ENCODE measurements at places on chromosomes 5 and 9.
A peak's percentile ranks its signal among the peaks of the same experiment; 100 is the strongest.

DNA sequence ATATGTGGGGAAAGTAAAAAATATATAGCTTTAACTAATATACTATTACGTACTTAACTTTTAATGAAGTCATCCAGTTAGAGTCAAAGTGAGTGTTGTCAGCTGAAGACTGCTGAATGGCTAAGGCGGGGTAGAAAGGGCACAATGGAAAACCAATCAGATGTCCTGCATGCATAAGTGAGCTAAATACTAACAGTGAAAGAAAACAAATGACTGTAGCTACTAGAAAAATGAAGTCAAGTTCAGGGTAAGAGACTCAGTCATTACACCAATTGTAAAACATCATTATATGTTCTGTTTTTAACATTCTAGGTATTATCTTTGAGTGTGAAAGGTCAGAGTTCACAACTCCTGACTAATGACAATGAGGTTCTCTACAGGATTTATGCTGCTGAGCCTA lies 295.2 kb downstream of the ADGRV1 start:
- DNase-seq, result no peak

- DNase-seq, result no peak
These were observed 10.2 kb downstream of the SLC6A18 start for GRCh38 chr5:1235379-1235778.

DNA sequence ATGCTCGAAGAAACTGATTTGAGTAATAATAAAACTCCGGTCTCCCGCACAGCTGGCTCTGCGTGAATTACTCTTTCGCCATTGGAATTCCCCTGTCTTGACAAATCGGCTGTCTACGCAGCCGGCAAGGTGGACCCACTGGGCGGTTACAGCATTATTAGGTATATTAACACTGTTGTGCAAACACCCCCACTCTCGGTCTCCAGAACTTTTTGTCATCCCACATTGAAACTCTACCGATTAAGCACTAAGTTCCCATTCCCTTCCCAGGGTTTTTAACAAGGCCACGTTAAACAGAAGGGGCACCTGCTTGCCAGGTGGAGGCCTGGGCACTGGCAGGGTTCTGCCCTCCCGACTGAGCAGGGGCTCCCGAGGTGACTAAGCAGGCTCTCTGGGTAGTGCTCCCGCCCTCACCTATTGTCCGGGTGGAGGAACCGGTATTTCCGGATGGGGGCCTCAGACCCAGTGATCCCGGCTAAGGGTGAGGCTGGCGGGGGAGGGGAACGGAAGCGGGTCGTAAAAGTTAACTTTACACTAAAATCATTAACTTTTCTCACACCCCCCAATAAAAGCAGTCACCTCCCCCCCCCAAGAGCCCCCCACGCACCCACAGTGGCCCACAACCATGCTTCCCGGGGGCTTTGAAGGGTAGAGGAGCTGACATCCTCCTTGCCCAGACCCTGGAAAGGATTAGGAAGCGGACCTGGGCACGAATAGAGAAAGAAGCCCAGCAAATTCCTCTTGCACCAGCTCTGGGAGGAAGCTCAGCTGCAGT lies 53.5 kb upstream of the TJP2 start:
- no peak for DNase-seq

- no peak for DNase-seq
These were observed 64.9 kb upstream of the SHC3 start for GRCh38 chr9:89243296-89244061.

GRCh38 chr5:169083394-169084018 lies 217.4 kb downstream of the SLIT3 start:
- no peak for DNase-seq

DNA sequence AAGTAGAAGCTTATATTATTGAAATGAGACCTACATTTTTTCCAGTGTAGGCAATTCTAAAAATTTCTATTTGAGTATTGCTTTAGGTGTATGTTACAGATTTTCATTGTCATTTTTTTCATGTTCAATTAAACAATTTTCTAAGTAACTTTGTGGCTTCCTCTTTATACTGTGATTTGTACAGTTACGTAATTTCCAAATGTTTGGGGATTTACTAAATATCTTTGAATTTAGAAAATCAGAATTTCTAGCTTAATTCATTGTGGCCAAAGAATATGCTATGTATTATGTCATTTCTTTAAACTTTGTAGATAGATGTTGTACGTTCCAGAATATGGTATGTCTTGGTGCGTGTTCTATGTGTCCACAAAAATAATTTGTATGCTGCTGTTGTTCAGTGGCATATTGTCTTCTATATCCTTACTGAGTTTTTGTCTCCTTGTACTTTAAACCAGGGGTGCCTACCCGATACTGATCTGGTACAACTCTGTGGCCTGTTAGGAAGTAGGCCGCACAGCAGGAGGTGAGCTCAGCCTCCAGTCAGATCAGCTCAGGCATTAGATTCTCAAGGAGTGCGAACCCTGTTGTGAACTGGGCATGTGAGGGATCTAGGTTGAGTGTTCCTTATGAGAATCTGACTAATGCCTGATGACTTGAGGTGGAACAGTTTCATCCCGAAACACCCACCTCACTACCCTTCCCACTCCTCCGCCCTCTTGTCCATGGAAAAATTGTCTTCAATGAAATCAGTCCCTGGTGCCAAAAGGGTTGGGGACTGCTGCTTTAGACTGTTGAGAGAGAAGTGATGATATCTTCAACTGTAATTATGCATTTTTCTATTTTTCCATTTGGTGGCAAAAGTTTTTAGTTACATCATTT lies 63.5 kb downstream of the UBE2R2 start:
- DNase-seq, result no peak

GRCh38 chr9:129202613-129203555 lies 24.8 kb upstream of the IER5L start:
- peak; percentile 90 for DNase-seq

DNA sequence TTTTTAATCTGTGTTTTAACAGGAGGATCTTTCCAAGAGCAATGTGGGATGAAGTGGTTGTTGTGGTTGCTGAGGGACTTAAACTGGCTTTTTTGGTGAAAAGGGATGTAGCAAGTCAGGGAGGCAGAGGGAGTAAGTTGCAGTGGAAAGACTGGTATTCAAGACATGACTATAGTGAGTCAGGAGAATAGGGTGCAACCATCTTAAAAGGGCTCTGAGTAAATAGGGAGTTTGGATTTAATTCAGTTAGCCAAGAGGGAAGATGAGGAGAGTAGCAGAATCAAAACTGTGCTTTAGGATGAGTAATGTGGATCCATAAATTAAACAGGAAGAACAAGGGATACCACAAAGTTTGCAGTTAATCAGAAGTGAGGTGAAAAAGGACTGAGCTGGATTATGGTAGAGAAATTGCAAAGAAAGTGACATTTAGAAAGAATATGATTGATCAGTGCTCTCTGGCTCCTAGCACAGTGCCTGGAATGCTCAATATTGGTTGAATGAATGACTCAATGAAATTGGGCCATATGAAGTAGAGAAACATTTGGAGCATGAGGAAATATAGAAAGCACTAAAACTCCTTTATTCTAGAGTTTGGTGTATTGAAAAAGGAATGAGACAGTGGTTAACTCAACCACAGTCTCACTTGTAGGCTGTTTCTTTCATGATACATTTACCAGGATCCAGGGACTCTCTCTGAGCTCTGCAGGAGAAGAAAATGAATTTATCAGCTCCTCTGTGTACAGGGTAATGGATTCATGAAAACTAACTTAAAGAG lies 5.1 kb downstream of the POLR3G start:
- DNase-seq, result no peak

GRCh38 chr9:69579032-69579758 lies 93.0 kb downstream of the APBA1 start:
- DNase-seq, result no peak

DNA sequence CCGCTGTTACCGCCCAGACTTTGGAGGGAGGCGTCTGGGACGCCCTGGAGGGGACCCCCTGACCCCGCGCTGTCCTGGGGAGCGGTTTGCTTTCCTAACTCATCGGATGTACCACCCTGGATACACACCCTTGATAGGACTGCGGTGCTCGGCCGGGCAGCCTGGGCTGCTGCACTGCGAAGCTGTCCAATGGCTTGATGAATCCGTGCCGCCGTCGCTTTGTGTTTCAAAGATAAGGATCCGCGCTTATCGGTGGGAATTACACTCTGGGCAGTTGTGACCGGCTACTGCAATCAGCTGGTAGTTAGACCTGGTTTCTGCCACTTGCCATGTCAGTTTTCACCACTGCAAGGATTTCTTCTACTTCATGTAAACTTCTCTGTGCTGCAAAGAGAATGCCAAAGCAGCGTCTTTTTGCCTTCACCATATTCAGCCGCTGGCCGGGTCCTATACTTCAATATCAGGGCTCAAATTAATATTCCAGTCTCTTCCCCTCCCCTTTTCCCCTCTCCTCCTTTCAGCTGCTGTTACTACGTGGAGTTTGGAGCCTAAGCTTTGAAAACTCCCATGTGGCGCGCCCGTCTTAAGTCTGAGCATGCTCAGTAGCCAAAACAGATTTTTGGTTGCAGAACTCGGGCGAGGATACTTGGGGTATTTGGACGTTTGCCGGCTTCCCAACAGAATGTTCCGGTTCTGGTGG lies 727 bp downstream of the SMAD5 start:
- DNase-seq, result peak; percentile 38

- DNase-seq, result no peak
These were observed 13.2 kb upstream of the FBP2 start for GRCh38 chr9:94606646-94607422.

All from tibial artery (tissue), 4 donors.